H54 (cell line): ENCODE measurements at places on chromosomes 5 and 9.
A peak's percentile ranks its signal among the peaks of the same experiment; 100 is the strongest.

DNA sequence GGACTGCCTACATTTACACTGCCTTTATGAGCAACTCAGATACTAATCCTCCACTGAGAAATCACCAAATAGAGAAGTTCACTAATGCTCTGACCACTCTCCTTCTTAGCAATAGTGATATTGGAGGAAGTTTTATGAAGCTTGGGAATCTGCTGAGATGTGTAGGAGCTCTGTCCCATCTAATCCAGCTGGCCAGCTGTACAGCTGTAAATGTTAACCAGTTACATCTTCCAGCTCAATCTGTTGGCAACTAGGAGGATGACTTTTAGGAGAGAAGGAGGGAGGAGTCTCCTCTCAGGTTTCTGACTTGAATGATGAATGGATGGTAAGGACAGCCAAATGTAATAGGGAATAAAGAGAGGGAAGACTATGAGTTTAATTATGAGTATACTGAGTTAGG lies 36.3 kb upstream of the LRRC19 start:
- no peak for DNase-seq

DNA sequence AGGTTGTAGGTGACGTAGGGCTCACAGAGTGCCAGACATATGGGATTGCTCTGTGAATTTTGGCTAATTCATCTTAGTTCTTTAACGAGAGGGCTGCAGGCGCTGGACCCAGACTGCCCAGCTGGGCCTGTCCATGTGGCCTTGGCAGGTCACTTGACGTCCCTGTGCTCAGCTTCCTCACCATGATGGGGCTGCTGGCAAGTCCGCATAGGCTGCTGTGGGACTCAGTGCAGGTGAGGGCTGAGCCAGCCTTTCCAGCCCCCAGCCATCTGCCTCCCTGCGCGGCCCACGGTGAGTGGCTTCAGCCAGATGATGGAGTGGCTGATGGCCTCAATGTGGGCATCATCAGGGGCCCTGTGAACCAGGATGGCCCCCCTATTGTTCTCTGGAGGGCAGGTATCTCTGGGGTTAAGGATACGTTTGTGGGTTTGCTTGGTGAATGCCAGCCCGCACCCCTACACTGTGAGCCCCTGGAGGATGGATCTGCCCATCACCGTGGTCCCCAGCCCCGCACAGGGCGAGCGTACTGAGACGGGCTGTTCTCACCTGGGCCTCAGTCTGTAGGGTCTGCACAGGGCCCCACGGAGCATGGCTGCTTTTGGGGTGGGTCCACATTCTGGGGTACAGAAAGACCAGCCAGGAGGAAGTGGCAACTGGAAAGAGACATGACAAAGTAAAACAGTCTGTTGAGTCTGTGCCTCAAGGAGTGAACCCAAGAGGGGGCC lies 3.7 kb downstream of the CARD19 start:
- no peak for DNase-seq

GRCh38 chr9:130707225-130707976 lies 13.8 kb downstream of the EXOSC2 start:
- no peak for DNase-seq

- DNase-seq, result no peak
These were observed 5.6 kb upstream of the IDNK start for GRCh38 chr9:83617299-83617698.

GRCh38 chr5:154309371-154309745 lies 118.8 kb downstream of the GALNT10 start:
- peak; percentile 26 for DNase-seq

DNA sequence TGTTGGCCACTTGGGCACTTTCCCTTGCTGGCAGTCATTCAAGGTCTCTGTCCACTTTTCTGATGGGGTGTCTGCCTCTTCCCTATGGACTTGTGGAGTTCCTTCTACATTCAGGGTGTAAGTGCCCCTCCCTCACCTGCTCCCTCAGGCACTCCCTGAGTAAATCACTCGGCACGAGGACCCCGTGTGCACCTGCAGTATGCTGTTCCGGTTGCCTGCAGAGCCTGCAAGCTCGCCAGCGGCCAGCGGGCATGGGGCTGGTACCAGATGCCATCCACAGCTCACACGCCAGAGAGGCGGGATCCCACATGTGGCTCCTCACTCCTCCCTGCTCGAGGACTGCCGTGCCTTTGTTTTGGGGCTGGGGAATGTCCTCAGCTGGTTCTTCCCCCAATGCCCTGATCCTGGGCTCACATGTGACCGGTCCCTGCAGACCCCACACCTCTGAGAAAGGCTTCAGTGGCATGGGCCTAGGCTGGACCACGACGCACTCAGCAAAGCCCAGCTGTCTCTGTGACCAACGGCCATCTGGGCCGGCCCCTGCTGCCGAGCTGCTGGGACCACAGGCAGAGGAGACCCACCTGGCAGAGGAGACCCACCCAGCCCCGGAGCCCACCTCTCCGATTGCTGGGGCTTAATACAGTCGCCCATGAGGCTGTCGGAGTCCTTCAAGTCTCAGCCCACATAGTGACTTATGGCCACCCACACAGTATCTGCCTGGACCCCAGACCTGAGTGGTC lies 46.1 kb upstream of the CLPTM1L start:
- no peak for DNase-seq

- DNase-seq, result no peak
These were observed 255.5 kb downstream of the KIAA0825 start for GRCh38 chr5:94362857-94363256.

GRCh38 chr9:21789541-21790037 lies 12.8 kb upstream of the MTAP start:
- no peak for DNase-seq

DNA sequence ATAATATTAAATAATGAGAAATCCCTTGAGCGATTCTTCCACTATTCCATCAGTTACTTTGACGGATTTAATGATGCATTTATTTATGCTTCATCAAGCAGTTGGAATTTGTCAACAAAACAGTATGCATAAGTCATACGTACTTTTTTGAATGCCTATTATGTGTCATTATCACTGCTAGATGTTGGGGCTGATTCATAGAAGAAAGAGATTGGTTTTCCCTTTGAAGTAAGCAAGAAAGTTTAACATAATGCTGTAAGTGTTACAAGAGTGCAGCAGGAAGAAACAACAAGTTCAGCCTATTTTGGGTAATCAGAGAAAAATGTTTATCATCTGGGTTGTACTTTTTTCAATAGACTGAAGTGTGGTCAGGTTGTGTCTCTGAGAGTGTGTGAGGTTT lies 121.2 kb upstream of the RANBP3L start:
- DNase-seq, result no peak

GRCh38 chr5:87129046-87129445 lies 138.6 kb upstream of the RASA1 start:
- no peak for DNase-seq

GRCh38 chr5:160699301-160699700 lies 152.7 kb downstream of the ATP10B start:
- DNase-seq, result no peak

- no peak for DNase-seq
These were observed 12.1 kb upstream of the SLC6A19 start for GRCh38 chr5:1189269-1189668.

- no peak for DNase-seq
These were observed 200.9 kb upstream of the ADAMTS16 start for GRCh38 chr5:4939042-4939781.

DNA sequence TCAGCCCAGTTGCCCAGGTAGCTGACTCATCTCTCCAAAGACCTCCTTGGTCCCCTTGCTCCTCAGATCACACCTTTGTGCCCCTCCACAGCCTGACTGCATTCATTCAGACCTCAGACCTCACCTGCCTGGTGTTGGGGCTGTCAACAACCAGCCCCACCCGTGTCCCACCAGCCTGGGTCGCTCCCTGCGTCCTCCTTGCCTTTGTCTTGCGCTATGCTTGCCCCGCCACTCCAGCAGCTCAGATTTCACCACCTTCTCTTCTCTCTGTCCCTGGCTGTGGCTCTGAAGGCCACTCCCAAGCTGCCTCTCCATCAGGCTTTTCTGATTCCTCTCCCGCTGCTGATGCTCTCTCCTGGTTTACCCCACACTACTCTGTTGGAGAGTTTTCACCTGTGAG lies 103.5 kb downstream of the MVB12B start:
- DNase-seq, result no peak

DNA sequence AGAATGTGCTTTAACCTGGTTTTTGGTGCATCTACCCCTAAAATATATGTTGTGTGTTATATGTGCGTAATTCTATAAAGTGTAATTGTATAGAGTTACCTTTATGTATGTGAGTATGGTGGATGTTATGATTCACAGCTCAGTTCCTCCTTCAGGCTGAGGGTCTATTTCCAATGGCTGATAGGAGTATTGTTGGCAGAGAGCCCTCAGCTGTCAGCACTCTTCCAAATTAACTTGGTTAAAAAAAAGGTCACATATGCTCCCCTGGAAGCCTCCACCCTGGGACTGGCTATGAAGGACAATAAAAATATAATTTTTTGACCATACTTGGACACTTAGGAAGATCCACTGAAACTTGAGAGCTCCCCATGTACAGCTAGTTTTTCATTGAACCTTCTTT lies 250.4 kb upstream of the CDH12 start:
- DNase-seq, result no peak

DNA sequence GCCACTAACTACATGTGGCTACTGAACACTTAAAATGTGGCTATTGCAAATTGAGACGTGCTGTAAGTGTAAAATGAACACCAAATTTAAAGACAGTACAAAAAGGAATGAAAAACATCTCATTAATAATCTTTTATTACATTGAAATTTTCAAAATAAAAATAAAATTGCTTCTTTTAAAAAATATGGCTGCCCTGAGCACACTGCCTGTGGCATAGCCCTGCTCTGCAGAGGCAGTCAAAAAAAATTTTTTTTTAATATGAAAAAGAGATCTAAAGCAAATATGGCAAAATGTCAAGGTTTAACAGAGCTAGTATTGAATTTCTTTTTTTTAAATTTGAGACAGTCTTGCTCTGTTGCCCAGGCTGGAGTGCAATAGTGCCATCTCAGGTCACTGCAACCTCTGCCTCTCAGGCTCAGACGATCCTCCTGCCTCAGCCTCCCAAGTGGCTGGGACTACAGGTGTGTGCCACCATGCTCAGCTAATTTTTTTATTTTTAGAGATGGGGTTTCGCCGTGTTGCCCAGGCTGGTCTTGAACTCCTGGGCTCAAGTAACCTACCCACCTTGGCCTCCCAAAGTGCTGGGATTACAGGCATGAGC lies 25.6 kb downstream of the CARNMT1 start:
- DNase-seq, result no peak

GRCh38 chr9:99309141-99309939 lies 87.3 kb downstream of the SEC61B start:
- no peak for DNase-seq

GRCh38 chr5:14263113-14263512 lies 120.0 kb downstream of the TRIO start:
- DNase-seq, result no peak

GRCh38 chr5:137594717-137595116 lies 95.6 kb upstream of the SPOCK1 start:
- no peak for DNase-seq

DNA sequence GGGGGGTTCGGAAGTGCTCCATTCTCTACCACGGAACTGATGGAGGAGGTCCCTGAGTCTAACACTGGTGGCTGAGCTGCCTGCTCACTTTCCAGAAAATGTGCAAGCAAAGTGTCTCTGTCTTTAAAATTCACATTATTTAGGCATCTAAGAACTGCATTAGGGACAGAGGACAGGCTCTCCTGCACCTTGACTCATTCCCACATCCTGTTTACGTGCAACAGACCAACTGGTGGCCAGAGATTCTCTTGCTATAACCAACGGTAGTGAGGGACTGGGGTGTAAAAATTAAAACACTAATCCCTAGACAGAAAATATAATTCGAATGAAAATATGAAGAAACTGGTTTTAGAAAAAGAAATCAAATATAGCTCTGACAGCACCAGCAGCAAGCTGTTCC lies 320.9 kb downstream of the IRX2 start:
- no peak for DNase-seq

GRCh38 chr5:33441241-33442177 lies 744 bp downstream of the TARS1 start:
- peak; percentile 12 for DNase-seq

DNA sequence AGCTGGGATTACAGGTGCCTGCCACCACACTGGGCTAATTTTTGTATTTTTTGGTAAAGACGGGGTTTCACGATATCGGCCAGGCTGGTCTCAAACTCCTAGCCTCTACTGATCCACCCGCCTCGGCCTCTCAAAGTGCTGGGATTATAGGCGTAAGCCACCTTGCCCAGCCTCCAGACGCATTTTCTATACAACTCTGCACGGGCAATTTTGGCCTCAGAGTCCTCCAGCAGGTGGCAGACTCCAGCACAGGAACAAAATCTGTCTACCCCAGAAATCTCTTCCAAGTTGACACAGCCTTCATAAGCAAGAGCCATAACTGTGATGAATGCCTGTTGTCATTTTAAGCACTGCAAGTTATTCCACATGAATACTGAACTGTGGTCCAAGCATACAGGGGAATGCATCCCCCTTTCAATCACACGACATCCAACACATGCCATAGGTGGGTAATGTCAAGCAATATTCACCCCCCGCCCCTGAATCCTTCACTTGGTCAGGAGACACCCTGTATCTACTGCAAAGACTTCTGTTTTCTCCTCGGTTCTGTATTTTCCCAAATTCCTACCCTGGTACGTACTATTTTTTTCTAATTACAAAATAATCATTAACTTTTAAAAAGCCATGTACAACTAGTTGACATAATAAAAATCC lies 50.8 kb downstream of the ALDH7A1 start:
- peak; percentile 33 for DNase-seq

- no peak for DNase-seq
These were observed 3.0 kb upstream of the RASGRF2 start for GRCh38 chr5:80957031-80957761.

DNA sequence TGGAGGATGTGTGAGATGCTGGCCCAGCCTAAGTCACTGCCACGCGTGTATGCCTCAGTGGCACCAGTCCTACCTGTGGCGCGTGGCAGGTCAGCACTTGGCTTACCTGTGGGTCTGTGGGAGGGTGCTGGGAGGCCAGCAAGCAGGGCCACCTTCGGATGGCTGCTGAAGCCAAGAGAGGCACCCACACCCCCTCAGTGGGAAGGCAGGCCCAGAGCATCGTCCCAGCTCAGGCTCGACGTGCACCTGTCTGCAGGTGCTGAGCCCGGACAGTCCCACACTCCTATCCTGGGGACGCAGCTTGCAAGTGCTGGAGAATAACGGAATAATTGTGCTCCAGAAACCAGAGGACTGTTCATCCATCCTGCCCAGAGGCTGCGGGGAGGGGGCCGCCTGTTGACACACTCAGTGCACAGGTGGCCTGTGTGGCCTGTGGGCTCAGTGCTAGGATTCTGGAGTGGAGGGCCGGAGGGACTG lies 24.0 kb downstream of the NKD2 start:
- DNase-seq, result no peak

GRCh38 chr5:68033961-68034571 lies 181.5 kb upstream of the PIK3R1 start:
- no peak for DNase-seq

GRCh38 chr9:29389421-29389820 lies 1816.1 kb upstream of the C9orf72 start:
- no peak for DNase-seq
